ENCODE measurements at places on chromosomes 4 and X.

GRCh38 chrX:16199343-16199742, 32.1 kb downstream of the MAGEB17 start:
- no peak for DNase-seq

- DNase-seq: no peak
Measured at GRCh38 chrX:151695583-151696340, 504 bp downstream of the PRRG3 start.

- DNase-seq: no peak
Measured at GRCh38 chr4:88908521-88908920, 148.5 kb downstream of the FAM13A start.

- DNase-seq: no peak
Measured at GRCh38 chr4:61200187-61200915, at the start of gene ADGRL3. Gene ADGRL3 (plus strand): TSS chr4:61200326.

- DNase-seq: peak; percentile 12
Measured at GRCh38 chr4:70183168-70183939, 12.2 kb upstream of the ODAM start.

GRCh38 chr4:36321176-36321575, 39.8 kb downstream of the DTHD1 start:
- DNase-seq: no peak

- DNase-seq: no peak
Measured at GRCh38 chr4:108714880-108715279, 48.0 kb downstream of the ETNPPL start.

DNA sequence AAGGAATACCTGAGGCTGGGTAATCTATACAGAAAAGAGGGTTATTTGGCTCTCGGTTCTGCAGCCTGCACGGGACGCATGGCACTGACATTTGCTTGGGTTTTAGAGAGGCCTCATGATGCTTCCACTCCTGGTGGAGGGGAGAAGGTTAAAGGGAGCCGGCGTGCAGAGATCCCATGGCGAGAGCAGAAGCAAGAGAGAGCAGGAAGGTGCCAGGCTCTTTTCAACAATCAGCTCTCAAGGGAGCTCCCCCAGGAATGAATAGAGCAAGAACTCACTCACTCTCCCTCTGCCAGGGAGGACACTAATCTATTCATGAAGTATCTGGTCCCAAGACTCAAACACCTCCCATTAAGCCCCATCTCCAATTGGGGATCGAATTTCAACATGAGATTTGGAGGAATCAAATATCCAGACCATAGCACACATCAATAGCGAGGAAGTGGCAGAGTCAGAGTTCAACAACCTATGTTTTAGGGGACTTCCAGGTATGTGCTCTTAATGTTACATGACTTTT, 109.8 kb downstream of the SORBS2 start:
- no peak for DNase-seq

GRCh38 chrX:14802943-14803710, 69.7 kb downstream of the FANCB start:
- no peak for DNase-seq

GRCh38 chrX:108582151-108582550, 142.5 kb downstream of the COL4A5 start:
- no peak for DNase-seq

Measured in activated CD4-positive, alpha-beta memory T cell treated with anti-CD3 and anti-CD28 coated beads for 36 hours (primary cell).